ENCODE measurements at places on chromosomes 2 and 18. TPM values are rescaled to one million over a fixed set of nuclear protein-coding genes. Genes with fewer than 3 reads are reported as not detected.

The DSG4 gene
- under 0.01 TPM for total RNA-seq

The TEKT4 gene
- total RNA-seq = not detected

The GATA6 gene
- 5.6 TPM for total RNA-seq

The EVX2 gene
- total RNA-seq = not detected

The PDE1A gene
- 0.69 TPM for total RNA-seq

The MEIS1 gene
- 4.3 TPM for total RNA-seq

The BCL11A gene
- total RNA-seq = 12.7 TPM

The CPLX4 gene
- not detected for total RNA-seq

The RELCH gene
- total RNA-seq = 21.1 TPM

The CYRIA gene
- 2.0 TPM for total RNA-seq

The SERPINB10 gene
- not detected for total RNA-seq

The DCC gene
- not detected for total RNA-seq

The LMAN1 gene
- 115 TPM for total RNA-seq

The DSG1 gene
- total RNA-seq = 0.08 TPM

The GAL3ST2 gene
- not detected for total RNA-seq

The CAPN14 gene
- 0.17 TPM for total RNA-seq

The ZEB2 gene
- total RNA-seq = 0.50 TPM

The TEX44 gene
- total RNA-seq = not detected

The UGT1A8 gene
- not detected for total RNA-seq

The FBXO48 gene
- 1.3 TPM for total RNA-seq

The AGXT gene
- not detected for total RNA-seq

The STPG4 gene
- total RNA-seq = 0.64 TPM

The MARCO gene
- total RNA-seq = not detected

The SRD5A2 gene
- total RNA-seq = not detected

The RPRM gene
- total RNA-seq = 0.17 TPM

The SCN3A gene
- total RNA-seq = not detected

The PLB1 gene
- total RNA-seq = 4.2 TPM

The CCDC148 gene
- total RNA-seq = 1.3 TPM

The ZSWIM2 gene
- total RNA-seq = not detected

The PLEKHH2 gene
- total RNA-seq = 1.3 TPM

The CD8B2 gene
- total RNA-seq = not detected

The NYAP2 gene
- not detected for total RNA-seq
